GM06990 (cell line): ENCODE measurements at places on chromosomes 12 and 14.

GRCh38 chr12:109529691-109530640 is 43.3 kb downstream of the MMAB start:
- no peak for DNase-seq

- no peak for DNase-seq
These were observed 167.1 kb downstream of the CHST11 start for GRCh38 chr12:104623883-104624282.

DNA sequence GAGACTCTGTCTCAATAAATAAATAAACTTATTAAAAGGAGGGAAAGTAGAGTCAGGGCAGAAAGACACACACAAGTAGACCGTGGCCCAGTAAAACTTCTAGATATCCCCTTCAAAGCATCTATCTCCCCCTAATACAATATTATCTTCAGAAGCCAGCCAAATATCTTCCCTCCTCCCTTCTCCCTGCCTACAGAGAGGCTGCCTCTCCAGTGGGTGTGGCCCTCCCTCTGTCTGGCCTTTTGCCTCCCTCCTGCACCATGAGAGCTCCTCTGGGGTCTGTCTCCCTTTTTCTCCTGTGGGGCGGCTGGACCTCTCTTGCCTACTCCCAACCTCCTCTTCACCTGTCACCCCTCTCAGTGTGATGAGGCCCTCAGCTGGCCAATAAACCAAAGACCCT is 139.2 kb downstream of the EGLN3 start:
- DNase-seq: no peak

DNA sequence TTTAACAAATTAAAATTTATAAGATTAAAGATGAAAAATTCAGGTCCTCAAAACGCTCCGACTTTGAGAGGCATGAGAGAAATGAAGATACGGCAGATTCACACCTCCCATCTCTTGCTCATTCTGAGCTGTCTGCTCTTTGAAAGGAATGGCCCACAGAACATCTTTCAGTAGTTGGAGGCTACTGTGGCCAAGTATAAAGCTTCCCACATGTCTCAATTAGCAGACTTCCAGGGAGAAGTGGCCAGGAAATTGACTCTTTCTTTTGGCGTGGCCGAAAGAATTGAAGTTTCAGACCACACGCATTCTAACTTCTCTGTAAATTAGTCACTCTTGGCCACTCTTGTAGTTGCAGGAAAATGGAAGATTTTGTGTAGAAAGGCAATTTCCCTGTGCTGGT is 129.2 kb downstream of the DIP2B start:
- no peak for DNase-seq

- DNase-seq: no peak
These were observed 100.0 kb downstream of the DUSP6 start for GRCh38 chr12:89252284-89252683.

GRCh38 chr14:52299692-52300278 is 14.3 kb upstream of the PTGER2 start:
- no peak for DNase-seq
